ENCODE measurements at places on chromosomes 4 and X. TPM values are rescaled to one million over a fixed set of nuclear protein-coding genes. Genes with fewer than 3 reads are reported as not detected.

Gene SHROOM3
- total RNA-seq = 22.8 TPM

Gene MND1
- 10.8 TPM for total RNA-seq

Gene DOK7
- 0.81 TPM for total RNA-seq

Gene PYURF
- total RNA-seq = 71.9 TPM

Gene KANTR
- total RNA-seq = 2.3 TPM

Gene ALB
- not detected for total RNA-seq

Gene GLRA2
- total RNA-seq = not detected

Gene TMEM271
- total RNA-seq = not detected

Gene ARL9
- total RNA-seq = 0.60 TPM

Gene NLGN4X
- 0.04 TPM for total RNA-seq

GRCh38 chr4:79651456-79651855 lies 243.4 kb upstream of the GK2 start:
- no peak for DNase-seq

DNA sequence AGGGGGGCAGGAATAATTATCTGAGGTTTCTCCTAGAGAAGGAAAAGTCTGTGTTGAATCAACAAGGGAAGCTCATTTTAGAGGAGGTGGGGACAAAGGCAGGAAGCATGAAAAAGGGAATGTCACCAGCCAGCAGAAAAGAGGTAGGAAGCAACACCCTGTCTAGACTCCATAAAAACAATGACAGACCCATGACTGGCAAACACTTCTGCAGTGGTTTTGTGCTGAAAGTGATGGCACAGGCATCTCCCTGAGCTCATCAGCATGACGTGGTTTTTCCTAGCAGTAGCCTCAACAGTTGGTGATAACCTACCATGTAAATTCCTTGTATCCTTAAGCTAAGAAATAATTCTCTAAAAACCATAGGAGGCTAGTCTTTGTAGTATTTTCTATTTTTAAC lies 110.7 kb upstream of the GALNT7 start:
- no peak for DNase-seq

DNA sequence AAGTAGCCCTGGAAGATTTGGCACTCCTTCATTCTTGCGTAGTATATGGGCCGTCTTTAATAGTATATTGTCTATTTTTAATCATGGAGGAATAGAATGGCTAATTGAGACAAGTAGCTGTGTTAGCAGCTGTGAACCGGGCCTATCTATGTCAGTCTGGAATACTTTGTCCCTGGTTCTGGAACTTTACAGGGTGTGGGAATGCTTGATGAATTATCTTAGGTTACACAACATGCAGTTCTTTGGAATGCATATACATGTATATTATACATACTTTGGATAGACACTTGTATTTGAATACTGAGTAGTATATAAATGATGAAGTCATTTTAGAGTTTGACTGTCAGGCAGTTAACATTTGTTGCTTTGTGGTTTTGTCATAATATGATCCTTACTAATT lies 37.4 kb downstream of the PDLIM5 start:
- no peak for DNase-seq

- DNase-seq = no peak
Measured at GRCh38 chr4:84956014-84956413, 10.5 kb downstream of the WDFY3 start.

DNA sequence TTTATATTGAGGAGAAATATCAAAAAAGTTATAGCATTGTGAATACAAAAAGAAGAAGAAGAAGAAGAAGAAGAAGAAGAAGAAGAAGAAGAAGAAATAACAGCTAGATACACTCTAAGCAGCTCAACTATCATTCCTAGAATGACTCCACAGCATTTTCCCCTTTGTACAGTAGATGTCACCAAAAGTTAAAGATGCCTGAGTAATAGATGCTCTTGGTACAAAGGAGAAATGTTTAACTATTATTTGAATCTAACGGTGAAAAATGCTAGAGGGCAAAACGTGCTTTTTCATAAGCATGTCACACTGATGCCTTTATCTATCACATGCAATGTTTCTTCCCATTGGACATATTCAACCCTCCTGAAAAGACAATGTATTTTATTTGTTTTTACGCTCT lies 178.4 kb upstream of the GPRIN3 start:
- DNase-seq = no peak

DNA sequence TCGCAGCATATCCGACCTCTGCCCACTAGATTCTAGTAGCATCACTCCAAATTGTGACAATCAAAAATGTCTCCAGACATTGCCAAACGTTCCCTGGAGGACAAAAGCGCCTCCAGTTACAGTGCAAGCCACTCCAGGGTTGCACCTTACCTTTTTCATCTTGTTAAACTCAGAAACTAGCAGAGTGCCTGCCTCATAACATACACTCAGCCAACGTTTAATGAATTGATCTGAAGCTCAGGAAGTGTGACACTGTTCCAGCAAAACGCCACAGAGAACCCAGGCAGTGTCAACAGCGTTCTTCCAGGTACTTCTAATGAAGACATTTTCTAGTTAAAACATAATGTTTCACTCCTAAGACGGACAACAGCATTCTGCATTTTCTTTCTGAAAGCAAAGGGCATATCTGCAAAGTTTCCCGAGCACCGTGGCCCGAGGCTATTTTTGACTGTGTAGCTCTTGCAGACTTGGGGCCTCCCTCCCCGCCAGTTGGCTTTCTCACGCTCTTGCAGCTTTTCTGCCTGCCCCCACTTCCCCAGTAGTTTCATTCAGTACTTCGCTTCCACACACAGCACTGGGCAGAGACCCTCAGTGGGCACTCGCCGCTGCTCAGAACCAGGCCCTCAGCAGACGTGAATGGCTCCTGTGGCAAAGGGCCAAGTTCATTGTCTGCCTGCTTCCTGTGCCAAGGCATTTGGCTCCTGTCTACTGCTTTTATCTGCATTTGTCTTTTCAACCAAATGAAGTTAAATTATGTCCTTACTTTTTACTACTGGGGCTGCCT lies 133.4 kb upstream of the TTC29 start:
- DNase-seq = no peak

DNA sequence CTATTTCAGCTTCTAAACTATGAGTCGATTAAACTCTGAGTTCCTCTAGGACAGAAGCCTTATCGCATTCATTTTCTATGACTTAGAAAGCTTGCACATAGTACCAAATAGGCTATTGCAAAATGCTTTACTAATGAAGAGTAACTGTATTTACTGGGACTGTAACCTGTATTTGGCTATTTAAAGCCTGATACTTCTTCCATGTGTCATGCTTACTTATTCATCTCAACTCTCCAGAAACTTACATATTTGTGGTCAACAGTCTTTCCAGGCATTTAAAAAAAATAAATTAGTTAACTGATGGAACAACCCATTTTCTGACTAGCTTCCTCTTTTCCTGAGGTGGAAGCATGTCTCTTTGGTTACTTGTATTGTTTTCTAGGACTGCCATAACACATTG lies 467.9 kb downstream of the PCDH11X start:
- DNase-seq = peak; percentile 68

DNA sequence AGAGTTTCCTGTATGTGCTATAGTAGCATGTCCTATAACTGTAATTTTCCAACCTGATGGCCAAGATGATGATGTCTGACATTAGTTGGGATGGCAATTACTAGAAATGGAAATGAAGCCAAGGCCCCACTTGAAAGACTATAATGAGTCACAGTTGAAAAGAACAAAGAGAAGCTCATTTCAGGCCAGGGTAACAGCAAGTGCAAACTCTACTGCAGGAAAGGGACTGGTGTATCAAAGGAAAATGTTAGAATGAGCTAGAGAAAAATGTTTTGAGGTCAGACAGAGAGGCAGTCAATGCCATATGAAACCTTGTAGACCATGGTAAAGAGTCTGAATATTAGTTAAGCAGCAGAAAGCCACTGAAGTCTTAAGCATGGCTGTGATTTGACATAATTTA lies 146.2 kb upstream of the SH3RF1 start:
- no peak for DNase-seq

DNA sequence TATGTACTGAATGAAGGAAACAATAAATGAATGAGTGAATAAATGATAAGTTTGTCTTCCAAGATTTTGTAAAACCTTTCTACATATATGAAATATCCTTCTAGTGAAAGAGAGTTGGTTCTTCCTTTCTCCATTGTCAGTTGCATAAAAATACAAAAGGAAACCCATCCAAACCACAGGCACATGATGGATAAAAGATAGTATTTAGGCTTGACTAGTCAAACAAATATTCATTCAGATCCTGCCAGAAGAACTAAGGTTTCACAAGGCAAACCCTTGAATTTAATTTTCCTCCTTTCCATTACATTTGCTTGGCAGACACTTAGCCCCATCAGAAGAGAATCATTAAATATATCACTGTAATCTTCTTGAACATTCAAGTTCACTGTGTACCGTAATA lies 208.4 kb downstream of the COL25A1 start:
- no peak for DNase-seq

- DNase-seq = no peak
Measured at GRCh38 chrX:20437683-20438082, 171.0 kb upstream of the RPS6KA3 start.

- peak; percentile 17 for DNase-seq
Measured at GRCh38 chrX:69060631-69061408, 104.4 kb downstream of the PJA1 start.

DNA sequence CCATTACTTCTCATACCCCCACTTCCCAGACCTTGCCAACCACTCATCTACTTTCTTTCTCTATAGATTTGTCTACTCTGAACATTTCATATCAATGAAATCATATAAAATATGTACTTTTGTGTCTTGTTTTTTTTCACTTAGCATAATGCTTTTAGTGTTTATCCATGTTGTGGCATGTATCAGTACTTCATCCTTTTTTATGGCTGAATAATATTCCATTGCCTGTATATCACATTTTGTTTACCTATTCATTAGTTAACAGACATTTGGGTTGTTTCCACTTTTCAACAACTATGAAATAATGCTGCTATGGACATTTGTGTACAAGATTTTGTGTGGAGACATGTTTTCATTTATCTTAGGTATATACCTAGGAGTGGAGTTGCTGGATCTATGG lies 324.1 kb downstream of the OPHN1 start:
- no peak for DNase-seq

GRCh38 chrX:125947501-125947900 lies 218.6 kb downstream of the DCAF12L2 start:
- peak; percentile 3 for DNase-seq

GRCh38 chrX:150410513-150410912 lies 47.4 kb downstream of the MAMLD1 start:
- DNase-seq = no peak

DNA sequence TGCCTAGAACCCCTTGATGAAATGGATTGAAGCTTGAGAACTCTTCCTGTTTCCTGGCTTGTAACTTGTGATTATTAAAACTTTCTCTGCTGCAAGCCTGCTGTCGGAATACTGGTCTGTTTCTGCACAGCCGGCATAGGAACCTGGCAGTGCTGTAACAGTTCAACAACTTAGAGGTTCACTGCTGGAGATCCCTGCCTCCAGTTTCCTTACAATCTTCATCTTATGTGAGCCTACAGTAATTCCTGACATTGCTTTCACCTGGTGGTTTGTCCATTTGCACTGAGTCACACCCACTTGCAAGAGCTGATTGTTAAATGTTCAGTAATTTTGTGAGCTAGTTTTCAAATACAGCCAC lies 1.3 kb upstream of the SEPSECS start:
- DNase-seq = peak; percentile 44

DNA sequence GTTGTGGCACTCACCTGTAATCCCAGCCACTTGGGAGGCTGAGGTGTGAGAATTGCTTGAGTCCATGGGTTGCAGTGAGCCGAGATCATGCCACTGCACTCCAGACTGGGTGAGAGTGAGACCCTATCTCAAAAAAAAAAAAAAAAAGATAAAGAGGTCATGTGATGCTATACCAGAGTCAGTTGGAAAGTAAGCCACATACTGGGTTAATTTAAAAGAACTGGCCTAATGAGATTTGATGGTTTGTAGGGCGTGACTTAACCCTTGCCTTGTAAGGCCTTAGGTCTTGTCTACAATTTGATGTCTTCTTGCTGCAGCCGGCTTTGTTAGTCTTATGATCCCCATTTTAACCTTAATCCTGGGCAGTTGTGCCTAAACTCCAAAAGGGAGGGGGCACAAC lies 5.2 kb downstream of the MGST2 start:
- no peak for DNase-seq

Measured in foreskin keratinocyte (primary cell).